ENCODE measurements at places on chromosomes 7 and 10.

DNA sequence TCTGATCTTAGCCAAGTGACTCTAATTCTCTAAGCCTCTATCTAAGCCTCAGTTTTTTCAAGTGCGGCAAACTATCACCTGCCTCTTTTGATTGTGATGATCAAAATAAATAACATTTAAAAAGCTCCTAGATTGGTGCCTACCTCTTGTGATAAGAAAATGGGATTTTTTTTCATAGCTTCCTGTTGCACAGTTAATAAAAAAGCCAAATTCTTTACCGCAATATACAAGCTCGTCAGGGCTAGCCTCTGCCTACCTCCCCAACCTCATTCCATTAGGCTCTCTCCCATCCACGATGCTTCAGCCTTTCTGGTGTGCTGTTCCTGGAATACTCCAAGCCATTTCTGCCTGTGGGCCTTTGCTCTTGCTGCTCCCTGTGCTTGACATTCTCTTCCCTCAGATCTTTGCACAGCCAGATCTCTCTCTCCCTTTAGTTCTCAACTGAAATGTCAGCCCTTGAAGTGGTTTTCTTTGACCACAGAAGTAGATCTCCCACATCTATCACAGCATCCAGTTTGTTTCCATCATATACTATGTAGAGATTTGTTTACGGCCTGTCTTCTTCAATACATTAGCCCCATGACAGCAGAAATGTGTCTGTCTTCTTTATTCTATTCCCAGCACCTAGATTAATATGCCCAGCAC, 48.8 kb downstream of the SFR1 start:
- no peak for DNase-seq

DNA sequence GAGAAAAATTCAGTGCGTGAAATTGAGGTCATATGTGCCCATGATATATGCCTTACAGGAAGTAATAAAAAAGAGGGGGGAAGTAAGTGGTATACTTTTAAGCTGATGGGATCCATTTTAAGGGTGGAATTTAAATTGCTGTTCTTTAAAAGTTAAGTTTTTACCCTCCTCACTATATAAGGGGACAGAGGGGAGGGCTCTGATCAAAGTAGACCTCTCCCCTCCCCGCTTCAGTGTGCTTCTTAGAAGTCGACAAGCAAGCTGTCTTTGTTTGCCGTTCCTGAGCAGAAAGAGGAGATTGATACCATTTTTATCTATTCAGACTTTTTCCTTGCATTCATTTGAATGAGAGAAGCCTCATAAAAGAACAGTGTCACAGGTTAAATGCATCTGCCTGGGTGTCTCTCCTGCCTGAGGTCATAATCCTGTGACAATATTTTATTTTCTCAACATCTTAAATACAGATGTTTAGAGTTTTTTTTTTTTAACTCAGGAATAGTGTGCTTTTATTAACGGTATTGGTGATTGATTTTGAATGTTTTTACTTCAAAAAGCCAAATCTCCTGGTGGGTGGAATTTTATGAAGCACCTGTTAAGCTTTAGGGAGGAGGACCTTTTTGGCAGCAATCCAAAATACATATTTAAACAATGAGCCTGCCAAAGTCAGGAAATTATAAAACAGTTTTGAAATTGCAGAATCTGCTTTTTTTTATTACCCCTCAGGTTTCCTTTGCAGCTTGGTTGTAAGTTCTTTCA, 141.7 kb downstream of the KAT6B start:
- no peak for DNase-seq

DNA sequence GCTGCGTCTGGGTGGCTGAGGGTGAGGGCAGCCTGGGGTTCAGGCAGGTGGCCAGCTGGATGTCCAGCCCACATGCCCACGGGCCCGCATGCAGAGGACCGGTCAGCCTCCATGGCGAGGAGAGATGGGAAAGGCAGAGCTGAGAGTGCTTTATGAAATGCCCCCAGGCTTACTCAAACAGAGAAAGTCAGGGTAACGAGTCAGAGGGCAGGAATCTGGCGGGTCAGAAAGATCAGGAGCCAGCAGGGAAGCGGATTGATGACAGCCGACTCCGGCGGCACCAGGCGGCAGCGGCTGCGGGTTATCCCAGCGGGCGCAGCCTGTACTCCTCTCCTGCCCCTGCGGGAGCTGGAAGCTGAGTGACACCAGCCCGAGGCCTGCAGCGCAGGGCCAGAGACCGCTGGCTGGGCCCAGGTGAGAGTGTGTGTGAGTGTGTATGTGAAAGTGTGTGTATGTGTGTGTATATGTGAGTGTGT, 13.4 kb downstream of the SLC13A4 start:
- DNase-seq, result no peak

GRCh38 chr7:30038196-30038980, 10.2 kb downstream of the PLEKHA8 start:
- no peak for DNase-seq

DNA sequence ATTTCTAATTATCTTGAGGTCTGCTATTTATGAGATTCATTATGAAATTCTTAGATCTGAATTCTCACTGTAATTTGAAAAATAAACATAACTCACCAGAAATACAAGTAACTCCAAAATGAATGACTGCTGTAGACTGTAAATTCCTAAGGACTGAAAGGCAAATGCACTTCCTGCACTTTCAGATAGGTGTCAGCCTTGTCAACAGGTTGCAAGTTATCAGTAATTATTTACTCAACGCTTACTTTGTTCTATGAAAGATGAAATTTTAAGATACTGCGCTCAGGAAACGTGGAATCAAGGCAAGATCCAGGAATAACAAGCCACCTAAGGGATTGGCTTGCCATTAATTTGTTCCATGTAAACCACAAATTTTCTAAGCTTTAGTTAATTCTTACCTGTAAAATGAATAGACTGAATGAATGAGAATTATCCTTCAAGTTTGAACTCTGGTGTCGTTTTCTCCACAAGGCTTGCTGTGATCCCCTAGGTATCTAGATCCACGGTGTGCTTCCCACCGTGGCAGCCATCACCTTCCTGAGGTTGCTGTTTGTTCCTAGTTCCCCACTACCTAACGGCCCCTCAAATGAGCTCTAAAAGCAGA, 12.6 kb downstream of the DHX32 start:
- no peak for DNase-seq

DNA sequence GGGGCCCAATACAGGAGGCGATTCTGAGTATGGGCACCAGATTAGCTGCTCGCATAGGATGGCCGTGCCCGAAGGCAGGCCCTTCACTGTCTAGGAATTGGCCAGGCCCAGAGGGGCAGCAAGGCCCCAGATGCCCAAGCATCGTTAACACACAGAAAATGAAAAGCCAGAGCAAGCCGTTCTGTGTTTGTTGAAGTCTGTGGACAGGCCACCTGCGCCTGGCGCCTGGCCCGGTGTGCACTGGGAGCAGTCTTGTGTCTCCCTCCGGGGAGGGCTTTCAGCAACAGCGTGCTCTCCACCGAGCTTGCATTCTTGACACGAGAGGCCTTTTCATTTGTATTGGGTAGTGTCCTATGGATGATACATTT, 34.5 kb upstream of the TTYH3 start:
- no peak for DNase-seq

DNA sequence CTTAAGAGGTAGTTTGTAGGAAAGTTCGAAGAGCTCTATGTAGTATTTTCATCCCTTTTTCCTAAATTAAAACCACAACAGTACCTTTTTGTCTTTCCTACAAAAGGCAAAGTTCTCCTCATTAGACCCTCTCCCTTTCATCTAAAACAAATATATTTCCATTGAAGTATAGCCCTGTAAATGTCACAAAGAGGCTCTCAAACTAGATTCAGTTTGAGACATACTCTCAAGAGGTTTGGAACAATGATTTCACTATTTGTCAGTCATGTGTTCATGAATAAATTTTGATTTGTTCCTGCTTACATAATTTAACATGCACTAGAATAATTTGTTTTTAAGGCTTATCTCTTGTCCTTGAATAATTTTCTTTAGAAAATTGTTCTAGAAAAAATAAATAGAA, 12.2 kb downstream of the TAS2R16 start:
- DNase-seq, result no peak

DNA sequence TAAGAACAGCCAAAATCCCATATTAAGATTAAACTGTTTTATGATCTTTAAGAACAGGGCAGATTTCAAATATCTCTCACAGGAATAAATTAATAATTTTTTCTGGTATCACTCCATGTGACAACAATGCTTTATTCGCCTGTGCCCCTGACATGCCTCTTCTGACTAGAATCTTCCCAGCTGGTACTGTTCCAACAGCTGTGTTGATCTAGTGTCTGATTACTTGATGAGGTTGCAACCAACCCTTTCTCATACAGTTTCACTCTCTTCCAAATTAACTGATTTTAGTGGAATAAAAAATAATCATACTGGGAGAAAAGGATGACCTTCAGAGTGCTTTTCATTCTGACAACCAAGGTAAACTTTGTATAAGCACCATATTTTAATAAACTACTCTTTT, 151.9 kb downstream of the CHRM2 start:
- no peak for DNase-seq

- DNase-seq, result no peak
These were observed 91.2 kb upstream of the CCZ1B start for GRCh38 chr7:6917258-6917657.

GRCh38 chr7:134444198-134444960, 14.5 kb downstream of the AKR1B1 start:
- DNase-seq, result no peak

DNA sequence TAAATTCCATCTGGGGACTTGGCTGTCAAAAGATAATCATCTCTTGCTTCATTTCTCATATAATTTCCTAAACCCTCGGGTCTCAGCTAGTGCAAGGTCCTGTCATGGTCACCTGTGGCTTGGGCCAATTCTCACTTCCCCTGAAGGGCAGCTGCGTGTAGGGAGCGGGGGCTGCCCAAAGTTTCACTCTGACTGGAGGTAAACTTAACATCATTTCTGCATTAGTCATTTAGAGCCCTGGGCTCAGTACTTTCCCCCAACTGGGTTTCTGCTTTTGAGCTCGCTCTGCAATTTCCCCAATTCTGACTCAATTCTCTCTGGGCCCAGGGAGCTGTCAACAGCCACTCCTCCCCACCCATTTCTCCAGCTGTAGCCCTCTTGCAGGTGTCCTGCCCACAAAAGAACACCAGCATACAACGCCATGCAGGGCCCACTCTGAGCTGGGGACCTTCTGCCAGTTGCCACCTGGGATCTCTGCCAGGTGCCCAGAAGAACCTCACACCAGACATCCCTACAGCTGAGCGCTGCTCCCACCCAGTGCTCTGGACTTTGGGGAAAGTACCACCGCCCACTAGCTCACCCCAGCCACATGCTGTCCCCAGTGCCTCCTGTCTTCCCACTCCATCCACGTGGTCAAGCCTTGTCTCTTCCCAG, 37.9 kb downstream of the VOPP1 start:
- DNase-seq, result peak; percentile 86

- DNase-seq, result peak; percentile 57
These were observed 65.2 kb upstream of the TM9SF3 start for GRCh38 chr10:96651998-96652431.

DNA sequence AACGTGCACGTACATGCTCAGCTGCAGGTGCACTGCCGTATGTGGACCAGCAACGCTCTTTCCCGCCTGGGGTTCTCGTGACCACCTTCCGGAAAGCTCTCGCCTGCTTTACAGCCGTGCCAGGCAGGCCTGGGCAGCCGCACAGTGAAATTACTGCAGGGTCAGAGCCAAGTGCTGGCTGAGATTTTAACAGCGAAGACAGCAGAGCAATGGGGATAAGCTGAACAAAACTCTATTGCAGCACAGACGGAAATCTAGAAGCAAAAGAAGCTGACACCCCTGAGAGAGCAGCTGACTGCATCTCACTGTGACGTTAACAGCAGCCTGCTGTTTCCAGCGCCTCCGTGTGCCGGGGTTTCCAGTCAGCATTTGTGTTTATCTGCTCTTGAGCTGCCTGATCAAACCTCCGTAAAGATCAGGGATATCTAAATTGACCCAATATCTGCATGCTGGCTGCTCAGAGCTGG, 179.0 kb downstream of the DIP2C start:
- no peak for DNase-seq
